ENCODE measurements at places on chromosomes 16 and 17.

GRCh38 chr17:55730808-55731207 is 8.1 kb upstream of the TMEM100 start:
- no peak for DNase-seq

DNA sequence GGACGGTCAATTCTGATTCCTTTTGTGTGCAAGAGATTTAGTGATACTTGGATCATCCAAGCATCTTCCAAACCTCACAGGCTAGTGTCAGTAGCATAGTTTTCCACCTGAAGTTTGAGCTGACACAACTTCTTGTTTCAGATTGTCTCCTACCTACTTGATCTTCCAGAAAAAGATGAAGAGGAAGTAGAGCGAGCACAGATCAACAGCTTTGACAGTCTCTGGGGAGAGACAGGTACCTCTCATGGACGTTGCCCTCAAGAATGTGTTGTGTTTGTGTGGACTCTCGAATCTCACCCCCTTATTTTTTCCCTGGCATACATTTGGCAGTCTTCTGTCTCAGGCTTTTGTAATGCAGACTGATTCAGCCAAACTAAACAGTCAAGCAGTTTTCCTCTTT is 47.4 kb downstream of the CYB561 start:
- no peak for DNase-seq

DNA sequence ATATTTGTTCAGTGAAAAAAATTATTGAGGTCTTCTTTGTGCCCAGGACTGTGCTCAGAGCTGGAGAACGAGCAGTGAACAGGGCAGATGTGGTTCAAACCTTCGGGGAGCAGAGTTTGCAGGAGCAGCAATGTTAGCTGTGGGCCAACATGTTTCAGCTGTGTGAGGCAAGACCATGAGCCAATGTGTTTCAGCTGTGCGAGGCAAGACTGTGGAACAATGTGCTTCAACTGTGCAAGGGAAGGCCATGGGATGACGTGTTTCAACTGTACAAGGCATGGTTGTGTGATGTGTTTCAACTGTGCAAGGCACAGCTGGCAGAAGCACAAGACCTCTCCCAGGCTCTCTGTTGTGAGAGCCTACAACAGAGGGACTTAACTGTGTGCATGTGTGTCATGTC is 35.2 kb upstream of the SDK2 start:
- DNase-seq, result no peak

GRCh38 chr16:51095890-51096626 is 55.0 kb downstream of the SALL1 start:
- no peak for DNase-seq

- DNase-seq, result no peak
These were observed 18.1 kb upstream of the ABCA8 start for GRCh38 chr17:68973098-68973846.

- DNase-seq, result no peak
These were observed 471.3 kb downstream of the NPIPA7 start for GRCh38 chr16:16850274-16850673.

- DNase-seq, result no peak
These were observed 452.0 kb downstream of the SOX9 start for GRCh38 chr17:72572604-72573491.

DNA sequence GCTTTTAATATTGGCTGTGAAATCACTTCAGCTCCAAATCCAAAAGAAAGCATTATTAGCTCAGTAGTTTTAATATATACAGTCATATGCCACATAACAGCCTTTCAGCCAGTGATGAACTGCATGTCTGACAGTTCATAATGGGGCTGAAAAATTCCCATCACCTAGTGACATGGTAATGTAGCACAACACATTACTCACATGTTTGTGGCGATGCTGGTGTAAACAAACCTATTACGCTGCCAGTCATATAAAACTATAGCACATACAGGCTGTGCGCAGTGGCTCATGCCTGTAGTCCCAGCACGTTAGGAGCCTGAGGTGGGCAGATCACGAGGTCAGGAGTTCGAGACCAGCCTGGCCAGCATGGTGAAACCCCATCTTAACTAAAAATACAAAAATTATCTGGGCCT is 92.2 kb downstream of the TUBD1 start:
- no peak for DNase-seq

GRCh38 chr17:50035945-50036344 is 20.0 kb upstream of the ITGA3 start:
- DNase-seq, result no peak

DNA sequence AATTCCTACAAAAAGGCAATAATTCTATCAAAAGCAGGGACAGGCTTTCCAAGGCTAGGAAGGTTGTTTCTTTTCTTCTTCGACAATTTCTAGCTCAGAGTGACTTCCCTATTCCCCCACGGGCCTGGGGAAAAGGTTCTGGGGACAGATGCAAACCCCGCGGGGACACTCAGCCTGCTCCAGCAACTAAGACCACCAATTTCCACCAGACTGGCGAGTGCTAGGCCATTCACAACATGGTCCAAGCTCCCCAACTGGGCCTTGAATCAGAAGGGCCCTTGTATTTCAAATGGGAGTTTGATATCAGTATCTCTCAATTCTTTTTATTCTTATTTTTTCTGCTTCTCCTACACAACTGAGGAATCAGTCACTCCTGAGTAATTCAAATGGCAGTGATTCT is 86.7 kb downstream of the USP31 start:
- no peak for DNase-seq

GRCh38 chr16:24776501-24777220 is 47.2 kb downstream of the TNRC6A start:
- DNase-seq, result peak; percentile 8

GRCh38 chr17:82684228-82684841 is 14.2 kb downstream of the RAB40B start:
- no peak for DNase-seq

DNA sequence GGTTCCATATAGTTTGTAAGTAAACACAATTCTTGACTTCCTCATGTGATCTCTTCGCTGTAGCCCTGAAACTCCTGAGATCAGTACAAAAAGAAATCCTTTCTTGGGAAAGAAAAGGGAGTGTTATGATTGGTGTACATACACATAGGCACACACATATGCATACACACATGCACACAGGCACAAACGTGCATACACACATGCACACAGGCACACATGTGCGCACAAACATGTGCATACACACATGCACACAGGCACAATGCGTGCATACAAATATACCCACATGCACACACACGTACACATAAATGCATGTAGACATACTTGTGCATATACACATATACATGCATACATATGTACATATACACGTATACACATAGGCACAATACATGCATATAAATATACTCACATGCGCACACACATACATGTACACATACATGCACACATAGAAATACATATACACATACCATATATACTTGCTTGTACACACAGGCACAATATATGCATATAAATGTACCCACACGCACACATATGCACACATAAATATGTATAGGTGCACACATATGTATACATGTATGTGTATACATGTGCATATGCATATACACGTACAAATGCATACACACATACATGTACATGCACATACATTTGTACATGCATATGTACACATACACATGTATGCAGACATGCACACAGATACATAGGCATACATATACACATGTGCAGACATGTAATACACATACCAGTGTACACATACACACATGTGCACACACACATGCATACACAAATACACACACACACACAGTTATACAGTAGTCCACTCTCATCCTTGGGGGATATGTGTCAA is 26.4 kb downstream of the CMIP start:
- no peak for DNase-seq

- DNase-seq, result no peak
These were observed 993 bp upstream of the ANKRD11 start for GRCh38 chr16:89491238-89491869.

- DNase-seq, result no peak
These were observed 5.6 kb upstream of the BPTF start for GRCh38 chr17:67819722-67820121.

GRCh38 chr16:25256695-25257469 is 763 bp downstream of the ZKSCAN2 start:
- no peak for DNase-seq

- no peak for DNase-seq
These were observed 3.7 kb downstream of the RPH3AL start for GRCh38 chr17:348692-349425.

DNA sequence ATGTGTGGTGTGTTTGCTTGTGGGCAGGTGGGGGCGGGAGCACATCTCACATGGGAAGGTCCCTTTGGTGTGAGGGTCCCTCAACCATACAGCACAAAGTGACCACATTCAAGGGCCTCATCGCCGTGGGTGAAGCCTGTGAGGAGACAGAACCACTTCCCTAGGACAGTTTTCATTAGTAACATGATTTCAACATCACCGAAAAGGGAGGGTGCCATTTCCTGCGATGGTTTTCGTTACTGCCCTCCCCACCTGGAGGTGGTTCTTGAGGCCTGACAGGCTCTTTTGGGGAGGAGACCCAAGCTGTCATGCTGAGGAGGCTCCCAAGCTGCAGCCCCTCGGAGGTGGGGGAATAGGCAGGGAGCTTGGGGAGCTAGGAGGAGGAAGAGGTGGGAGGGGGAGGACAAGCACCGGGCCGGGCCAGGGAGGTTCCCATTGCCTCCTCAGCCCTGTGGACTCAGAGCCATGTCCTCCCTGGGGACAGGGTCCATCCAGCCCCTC is 9.5 kb downstream of the CD300LB start:
- DNase-seq, result no peak

DNA sequence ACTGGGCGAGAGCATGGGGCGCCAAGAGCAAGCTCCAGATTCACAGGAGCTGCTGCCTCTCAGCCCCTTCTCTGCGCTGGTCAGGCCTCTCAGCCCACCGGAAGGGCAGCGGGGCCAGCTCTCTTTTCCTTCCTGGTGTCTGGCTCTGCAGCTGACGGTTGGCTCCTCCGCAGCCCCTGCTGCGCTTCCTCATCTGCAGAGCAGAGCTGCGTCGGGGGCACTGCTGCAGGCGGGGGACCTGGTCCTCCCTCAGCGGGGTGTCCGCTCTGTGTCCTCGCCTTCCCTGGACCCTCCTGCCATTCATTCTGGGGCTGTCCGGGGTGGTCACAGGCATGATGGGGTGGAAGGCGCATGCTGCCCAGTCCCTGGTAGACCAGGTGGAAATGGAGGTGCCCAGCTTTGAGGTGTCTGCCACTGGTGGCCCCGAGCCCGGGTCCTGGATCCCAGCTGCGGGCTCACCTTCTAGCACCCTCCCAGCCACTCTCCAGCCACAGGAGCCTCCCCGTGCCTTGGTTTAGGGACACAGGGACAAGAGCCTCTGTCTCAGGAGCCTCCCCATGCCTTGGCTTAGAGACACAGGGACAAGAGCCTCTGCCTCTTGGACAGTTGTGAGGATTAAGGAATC is 84.8 kb downstream of the IRF8 start:
- no peak for DNase-seq

GRCh38 chr17:79046197-79046915 is 22.4 kb downstream of the C1QTNF1 start:
- no peak for DNase-seq

DNA sequence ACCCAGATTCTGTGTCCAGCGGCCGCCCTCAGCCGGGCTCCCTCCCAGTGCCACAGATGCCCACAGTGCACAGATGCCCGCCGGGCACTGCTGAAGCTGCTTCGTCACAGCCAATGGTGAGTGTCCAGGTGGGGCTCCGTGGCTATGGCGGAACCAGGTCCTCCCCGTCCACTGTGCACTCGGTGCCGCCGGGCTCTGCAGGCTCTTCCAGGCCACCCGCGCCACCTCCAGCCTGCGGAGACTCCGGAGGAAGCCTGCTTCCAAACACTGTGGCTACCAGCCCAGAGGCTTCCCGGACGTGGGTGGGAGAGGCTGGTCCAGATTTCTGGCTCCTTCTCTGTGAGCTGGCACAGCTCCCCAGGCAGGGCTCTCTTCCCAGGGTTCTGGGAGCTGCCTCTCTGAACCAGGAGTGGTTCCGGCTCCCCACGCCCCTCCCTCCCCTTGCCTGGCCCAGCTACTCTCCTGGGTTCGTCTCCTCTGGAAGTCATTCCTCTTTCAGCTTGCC is 2.8 kb upstream of the PYCR1 start:
- no peak for DNase-seq

DNA sequence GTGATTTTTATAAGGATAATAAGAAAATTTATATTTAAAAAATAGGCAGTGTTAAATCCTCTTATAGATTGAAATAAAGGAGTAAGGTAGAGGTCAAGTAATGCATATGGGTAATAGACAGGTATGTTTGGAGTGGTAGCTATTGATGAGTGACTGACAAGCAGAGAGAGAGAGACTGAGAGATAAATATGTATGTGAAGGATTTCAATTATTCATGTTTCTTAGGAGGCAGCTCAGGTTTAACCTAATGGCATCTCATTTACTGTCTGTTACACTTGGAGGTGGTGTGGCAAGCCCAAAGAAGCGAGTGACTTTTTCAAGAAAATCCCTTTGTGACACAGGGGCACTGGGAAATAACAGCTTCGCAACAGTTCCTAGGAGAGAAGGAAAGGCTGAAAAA is 120.2 kb downstream of the KIF2B start:
- DNase-seq, result no peak

GRCh38 chr17:62868723-62869122 is 60.6 kb upstream of the MARCHF10 start:
- DNase-seq, result no peak

DNA sequence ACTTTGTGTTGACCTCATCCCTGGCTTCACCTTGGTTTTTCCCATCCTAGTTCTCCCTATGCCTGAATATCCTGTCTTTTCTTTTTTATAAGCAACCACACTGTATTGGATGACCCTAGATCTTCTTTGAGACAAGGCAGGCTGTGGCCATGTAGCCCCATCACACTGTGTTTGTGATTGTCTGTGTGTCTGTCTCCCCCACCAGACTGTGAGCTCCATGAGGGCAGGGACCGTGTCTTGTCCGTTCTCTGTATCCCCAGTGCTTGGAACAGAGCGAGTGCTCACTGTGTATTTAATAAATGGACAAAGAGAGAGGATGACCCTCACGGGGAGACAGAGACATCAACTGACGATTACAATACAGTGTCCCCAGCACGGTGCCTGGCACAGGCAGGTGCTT is 7.1 kb downstream of the SLC25A39 start:
- DNase-seq, result no peak

DNA sequence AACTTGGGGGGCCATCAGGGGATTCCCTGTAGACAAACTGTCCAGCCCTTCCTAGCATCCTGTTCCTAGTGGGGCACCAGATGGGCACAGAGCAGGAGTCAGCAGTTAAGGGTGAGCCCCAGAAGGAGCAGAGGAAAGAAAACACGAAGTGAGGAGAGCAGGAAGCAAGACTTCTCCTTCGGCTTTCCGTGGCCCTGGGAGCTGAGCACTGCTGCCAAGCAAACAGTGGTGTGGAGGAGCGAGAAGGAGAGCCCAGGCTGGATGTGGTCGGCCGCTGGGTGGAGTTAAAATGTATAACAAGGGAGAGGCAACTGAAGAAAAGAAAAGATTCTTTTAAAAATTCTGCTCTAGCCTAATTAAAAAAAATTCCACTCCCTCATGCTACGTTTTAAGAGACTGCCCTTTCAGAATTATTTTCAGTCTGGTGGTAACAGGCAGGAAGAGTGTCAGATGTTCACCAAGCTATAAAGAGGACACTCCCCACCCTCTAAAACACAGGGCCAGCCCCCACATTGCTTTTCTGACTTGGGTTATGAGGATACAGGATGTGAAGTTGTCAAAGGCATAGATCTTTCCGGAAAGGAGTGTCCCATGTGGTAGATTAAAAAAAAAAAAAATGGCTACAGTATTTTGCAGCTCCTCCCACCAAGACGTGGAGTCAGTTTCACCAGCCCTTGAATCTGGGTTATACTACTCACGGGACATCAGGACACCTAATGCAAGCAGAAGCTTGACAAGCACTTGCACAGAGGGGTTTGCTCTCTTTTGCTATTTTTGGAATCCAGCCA is 74.9 kb upstream of the ZFHX3 start:
- no peak for DNase-seq

Data from AG09319 (cell line).